ENCODE measurements at places on chromosomes 3 and 15. TPM values are rescaled to one million over a fixed set of nuclear protein-coding genes. Genes with fewer than 3 reads are reported as not detected.

The C3orf85 gene
- total RNA-seq, result not detected

The CPLX3 gene
- not detected for total RNA-seq

The GOLGA8G gene
- not detected for total RNA-seq

The PARP15 gene
- total RNA-seq, result not detected

The PSTPIP1 gene
- total RNA-seq, result 1.5 TPM

DNA sequence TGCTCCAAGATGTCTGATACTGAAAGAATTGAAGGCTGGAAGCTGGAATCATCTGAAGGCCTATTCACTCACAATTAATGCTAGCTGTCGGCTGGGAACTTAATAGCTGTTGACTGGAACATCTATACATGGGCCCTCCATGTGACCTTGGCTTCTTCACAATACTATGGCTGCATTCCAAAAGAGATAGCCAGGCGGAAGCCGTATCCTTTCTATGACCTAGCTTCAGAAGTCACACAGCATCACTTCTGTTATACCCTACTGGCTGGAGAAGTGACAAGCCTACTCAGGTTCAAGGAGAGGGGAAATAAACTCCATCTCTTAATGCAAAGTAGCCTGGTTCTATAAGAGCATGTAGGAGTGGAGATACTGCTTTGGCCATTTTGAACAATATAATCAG lies 50.9 kb upstream of the SPRED1 start:
- no peak for DNase-seq

DNA sequence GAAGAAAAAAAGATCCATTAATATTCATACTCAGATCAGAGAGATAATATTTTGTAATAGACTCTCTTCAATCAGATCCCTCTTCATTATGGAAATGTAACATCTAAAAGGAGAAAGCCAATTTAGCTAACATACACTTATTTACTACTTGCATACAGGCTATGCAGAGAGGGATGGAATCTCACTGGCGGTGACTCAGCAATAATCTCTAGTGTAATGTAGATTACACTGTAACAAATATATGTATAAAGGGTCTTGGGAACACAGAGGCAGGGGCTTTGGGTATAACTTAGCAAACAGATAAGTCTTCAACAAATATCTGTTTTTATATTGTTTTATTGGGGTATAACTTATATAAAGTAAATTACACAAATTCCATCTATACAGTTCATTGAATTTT lies 69.6 kb downstream of the CGNL1 start:
- no peak for DNase-seq

- DNase-seq, result no peak
These were observed 99.1 kb downstream of the VGLL4 start for GRCh38 chr3:11544412-11545181.

- no peak for DNase-seq
These were observed 39.3 kb downstream of the BDH1 start for GRCh38 chr3:197516517-197516889.

DNA sequence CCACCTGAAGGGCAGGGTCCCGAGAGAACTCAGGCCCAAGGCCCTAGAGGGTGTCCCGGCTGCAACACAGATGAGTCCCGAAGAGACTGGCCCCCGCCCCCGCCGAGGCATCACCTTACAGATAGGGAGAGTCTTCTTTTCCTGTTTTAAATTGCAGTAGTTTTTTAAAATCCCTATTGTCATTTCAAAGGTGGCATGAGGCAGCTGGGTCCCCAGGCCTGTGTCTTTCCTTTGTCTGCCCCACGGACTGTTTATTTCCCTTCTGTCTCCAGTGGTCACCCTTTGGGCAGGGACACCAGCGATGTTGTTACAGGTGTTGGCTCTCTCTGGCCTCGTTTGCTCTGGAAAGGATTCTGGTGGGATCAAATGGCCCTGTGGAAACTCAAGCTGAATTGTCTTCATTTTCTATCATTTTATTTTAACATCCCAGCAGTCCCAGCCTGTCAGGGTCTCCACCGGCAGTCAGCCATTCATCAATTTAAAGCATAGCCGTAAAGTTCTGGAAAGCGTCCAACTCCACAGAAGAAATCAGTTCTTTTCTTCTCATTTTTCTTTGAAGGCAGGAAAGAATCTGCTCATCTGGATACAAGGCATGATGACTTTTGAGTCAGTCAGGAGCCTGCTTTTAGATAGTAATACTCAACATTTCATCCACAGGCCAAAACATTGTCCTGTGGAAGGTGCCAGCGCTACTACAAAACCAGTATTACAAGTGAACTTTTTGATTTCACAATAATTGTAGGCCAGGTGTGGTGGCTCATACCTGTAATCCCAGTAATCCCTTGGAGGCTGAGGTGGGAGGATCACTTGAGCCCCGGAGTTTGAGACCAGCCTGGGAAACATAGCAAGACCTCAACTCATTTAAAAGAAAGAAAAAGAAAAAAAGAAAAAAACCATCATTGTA lies 96.2 kb downstream of the HES1 start:
- DNase-seq, result no peak

All from neural crest cell (in vitro differentiated cells).